ENCODE measurements at places on chromosomes 4 and X.

GRCh38 chr4:82201805-82202641 is 171.8 kb downstream of the HNRNPD start:
- no peak for DNase-seq

GRCh38 chr4:121989715-121990114 is 37.9 kb upstream of the TRPC3 start:
- no peak for DNase-seq

DNA sequence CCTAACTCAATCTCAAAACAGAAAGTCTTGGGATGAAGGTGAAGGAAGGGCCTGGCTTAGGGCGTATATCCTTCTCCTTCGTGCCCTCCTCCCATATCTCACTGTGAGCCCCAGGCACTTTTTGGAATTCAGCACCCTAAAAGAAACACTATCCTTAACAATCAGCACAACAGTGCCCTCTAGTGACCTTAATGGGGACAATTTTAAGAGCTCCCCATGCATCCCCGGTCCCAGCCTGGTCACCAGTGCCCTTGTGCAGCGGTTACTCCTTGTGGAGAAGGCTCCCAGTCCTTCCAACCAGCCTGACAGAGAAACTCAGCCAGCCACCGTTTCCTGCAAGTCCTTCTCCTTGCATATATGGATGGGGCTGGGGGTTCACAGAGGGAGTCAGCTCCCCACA is 4.2 kb downstream of the PAK3 start:
- DNase-seq: no peak

- no peak for DNase-seq
Measured at GRCh38 chr4:1240721-1241465, 8.0 kb downstream of the CTBP1 start.

GRCh38 chr4:10898072-10898471 is 213.5 kb upstream of the CLNK start:
- DNase-seq: no peak

DNA sequence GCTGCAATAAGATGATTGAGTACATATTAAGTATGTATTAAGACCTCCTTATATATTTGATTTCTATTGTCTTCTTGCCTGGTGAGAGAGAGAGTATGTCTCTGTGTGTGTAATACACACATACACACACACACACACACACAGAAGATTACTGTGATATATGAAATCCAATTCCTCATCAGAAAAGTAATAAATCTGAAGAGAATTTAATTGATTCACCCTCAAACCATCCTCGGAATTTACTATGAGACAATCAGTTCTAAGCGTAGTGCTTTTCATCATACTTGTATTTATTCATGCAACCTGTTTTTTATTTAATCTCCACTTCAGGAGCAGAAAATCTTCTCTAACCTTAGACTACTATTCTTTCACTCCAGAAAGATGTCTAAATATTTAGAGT is 62.3 kb upstream of the TLL1 start:
- no peak for DNase-seq

DNA sequence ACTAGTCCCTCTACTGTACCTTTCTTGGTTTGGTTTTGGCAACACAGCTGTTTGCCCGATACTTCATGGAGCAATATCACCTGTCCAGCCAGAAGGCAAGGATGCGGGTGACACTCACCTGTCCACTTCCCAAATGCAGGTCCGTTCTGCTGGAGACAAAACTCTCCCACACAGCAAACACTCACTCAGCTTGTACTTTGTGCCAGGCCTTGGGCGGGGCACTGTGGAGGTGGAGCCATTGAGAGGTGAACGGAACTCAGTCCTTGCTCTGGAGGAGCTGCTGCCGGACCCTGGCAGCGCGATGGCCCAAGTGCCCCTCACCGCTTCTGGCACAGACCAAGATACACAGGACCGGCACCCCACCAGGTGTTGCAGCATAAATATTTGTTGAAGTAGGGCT is 15.3 kb upstream of the HMGB3 start:
- DNase-seq: no peak

DNA sequence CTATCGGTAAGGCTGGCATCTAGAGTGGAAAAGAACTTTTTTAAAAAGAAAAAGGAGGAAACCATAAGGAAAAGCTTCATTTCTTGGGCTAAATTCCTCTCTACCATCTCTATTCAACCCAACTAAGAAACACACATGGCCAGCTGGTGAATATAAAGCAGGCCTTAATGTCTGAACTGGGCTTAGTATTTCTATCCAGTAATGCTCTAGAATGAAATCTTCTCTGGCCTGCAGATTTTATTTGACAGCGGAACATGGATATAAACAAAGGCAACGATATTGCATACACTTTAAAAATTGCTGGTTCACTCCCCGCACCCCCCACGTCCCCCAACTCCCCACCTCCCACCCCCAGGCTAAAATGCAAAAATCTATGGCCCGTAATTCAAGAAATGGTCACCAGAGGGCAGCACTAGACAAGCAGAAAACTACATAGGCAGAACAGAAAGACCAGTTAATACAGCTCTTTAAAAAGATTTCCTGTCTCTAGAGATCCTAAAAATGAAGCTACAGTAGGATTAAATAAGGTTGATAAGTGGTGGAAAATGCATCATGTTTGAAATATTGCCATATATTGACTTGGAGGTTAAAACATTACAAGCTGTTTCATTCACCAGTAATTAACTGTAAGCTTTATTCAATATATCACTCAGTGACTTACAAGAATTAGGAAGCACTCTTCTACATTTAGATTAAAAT is 155.2 kb upstream of the GALNT7 start:
- peak; percentile 4 for DNase-seq

DNA sequence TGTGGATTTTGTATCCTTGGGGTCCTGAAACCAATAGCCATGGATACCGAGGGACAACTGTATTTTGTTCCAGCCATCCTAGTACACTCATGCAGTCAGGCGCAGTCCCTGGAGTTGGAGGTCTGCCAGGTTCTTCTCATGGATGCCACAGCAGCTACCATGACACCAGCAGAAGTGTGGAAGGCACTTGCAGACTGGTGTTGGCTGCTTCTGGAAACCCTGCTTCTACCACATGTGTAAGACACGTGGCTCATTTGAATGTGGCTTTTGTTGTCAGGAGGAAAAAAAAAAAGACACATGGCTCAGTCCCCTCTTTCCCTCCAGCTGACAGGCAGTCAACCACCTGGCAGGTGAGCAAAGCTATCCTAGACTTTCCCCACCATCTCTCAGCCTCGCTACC is 19.4 kb downstream of the DRD5 start:
- no peak for DNase-seq

DNA sequence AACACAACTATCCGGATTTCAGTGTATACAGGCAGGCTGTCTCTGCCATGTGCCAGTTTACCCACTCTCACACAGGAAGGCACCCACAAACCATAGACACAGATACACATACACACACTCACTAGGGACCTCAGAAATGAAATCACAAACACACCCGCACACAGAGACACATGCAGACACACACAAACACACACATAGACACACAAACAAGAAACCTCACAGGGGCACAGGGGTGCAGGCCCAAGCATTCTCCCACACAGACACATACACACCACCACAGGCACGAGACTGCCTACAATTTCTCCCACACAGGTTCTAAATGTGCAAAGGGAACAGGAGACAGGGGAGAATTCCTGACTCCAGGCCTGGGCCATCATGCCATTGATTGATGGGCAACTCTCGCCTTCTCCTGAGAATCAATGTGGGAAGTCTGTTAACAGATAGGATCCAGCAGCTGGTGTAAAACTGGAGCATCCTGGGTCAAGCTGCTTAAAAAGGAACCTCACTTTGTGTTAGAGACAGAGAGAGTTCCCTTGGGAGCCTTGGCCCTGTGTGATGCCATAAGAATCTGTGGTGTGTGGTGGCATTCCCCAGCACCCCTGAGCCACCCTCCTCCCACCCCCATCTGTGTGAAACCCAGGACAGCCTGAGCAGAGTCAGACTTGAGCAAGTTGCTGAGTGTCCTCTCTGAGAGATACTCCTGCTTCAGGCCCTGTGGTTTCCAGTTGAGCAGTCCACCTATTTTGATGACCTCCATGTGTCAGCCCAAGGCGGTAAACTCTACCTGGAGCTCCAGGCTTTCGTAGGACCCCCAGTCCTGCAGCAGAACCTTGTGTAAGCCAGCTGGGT is 33.9 kb downstream of the NBDY start:
- no peak for DNase-seq

DNA sequence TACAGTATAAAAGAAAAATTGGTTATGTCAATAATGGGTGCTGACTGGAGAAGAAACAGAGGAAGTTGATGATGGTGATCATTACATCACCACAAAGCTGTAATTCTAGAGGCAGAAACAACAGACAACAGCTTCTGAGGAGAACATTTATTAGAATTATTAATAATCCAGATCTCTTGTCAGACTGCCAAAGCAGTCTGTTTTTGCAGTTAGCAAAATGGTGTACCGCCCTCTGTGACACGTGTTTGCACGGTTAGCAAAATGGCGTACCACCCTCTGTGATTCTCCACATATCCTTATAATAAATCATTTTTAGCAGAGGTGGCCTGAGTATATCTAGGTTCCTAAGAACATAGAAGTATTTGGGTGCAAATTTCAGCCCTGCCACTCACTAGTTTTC is 154.0 kb upstream of the TENT5D start:
- DNase-seq: no peak

DNA sequence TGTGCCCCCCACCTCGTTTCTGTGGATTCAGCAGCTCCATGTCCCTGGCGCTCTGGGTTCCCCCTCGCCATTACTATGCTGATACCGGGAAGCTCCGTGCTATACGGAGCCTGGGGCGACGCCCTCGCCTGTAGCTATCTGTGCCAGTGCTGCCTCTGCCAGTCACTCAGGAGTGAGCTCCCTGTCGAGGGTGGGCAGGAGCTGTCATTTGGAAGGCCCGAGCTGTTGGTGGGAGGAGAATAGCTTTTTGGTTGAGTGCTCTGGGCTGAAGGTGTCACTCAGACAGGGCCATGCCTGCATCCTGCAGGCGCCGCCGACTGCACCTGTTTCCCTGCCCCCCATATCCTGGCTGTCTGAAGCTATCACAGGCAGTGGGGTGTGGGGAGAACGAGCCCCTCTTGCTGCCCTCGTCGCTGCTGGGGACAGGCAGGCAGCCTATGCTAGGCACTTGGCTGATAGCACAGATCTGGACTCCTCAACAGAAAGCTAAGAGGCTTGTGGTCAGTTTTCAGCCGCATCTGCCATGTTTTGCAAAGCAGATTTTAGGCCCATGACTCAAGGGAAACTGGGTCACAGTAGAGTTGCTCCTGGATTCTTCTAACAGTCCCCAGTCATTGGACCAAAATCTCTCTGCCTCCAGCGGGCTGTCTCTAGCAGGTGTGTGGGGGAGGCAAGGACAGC is 31.8 kb downstream of the CPLX1 start:
- no peak for DNase-seq

- no peak for DNase-seq
Measured at GRCh38 chr4:81839347-81840042, 367.8 kb upstream of the RASGEF1B start.

DNA sequence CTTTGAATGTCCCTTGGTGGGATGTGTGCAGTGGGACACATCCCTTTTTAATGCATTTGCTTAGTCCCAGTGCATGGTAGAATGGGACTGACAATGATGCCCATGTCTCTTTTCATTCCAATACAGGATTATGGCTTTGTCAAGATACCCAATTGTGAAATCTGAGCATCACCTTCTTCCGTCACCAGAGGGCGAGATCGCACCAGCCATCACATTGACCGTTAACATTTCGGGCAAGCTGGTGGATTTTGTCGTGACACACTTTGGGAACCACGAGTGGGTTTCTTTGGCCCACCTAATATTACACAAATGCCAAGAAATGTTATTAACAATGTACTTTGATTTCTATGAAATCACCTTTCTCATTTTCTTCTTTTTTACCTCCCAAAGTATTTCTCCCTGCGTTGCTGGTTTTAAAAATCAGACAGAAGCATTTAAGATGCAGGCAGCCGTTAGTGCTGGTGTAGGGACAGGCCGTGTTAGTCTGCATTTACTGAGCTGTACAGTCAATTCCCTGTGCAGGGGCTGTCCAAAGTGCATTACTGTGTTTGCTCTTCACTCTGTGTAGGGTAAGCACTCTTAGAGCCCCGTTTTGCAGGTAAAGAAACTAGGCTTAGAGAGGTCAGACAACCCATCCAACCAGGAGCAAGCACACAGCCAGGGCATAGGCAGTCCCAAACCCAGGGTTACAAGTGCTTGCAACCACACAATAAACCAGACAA is 46.5 kb downstream of the CWH43 start:
- DNase-seq: no peak

GRCh38 chr4:37008199-37008598 is 236.3 kb upstream of the NWD2 start:
- DNase-seq: no peak

- no peak for DNase-seq
Measured at GRCh38 chr4:13537011-13537831, 7.1 kb downstream of the NKX3-2 start.

DNA sequence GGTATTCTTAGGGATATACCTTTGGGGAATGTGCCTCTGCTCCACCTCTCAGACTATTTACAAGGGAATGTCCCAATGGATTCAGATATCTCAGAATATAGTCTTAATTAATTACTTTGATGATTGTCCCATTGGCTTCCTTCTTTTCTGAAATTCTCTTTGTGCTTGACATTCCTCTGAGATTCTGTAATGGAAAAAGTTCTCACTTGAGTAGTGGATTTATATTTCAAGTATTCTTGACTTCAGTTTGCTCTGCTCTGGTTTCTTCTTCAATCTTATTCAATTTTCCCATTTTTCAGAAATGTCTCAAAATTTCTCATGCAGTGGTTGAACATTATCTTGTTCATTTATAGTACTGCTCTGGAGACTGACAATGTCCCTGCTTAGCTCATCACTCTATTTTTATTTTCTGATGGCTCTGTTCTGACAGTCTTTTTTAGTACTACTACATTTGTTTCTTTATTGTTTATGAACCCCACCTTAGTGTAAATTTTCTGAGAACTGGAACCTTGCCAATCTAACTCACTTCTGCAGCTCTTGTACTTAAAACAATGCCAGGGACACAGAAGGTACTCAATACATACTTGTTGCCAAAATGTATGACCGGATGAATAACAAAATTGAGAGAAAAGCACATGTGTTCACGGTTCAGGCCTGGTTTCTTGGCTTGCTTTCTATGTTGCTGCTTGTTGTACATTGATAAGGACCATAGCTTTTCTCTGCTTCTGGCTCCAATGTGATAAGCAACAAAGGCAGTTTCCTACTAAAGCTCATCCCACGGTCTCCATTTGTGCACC is 471.7 kb downstream of the GASK1B start:
- DNase-seq: no peak

- no peak for DNase-seq
Measured at GRCh38 chr4:122576261-122577188, 44.3 kb downstream of the IL21 start.

DNA sequence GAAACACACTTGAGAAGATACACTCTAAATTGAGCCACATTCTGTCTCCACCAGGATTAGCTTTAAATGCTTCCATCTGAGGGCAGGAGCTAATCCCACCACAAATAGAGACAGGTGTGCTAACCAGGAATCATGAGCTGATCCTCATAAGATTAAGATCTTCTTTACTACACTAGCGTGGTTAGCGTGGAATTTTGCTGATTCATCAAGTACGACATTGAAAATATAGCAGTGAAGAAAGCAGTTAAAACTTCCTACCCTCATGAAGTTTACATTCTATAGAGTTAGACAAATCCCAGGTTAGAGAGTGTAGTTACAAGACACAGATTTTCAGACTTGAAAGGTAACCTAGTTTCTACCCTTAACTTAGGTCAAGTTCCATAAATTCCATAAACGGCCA is 5.3 kb upstream of the APELA start:
- no peak for DNase-seq

- no peak for DNase-seq
Measured at GRCh38 chrX:74510401-74510800, 89.1 kb downstream of the SLC16A2 start.

GRCh38 chr4:122710434-122711308 is 21.8 kb upstream of the BBS12 start:
- no peak for DNase-seq

Measured in activated effector memory CD4-positive, alpha-beta T cell treated with Interleukin-2 at 50 U/mL for 16 hours (primary cell).